ENCODE measurements at places on chromosomes 7 and 10.

DNA sequence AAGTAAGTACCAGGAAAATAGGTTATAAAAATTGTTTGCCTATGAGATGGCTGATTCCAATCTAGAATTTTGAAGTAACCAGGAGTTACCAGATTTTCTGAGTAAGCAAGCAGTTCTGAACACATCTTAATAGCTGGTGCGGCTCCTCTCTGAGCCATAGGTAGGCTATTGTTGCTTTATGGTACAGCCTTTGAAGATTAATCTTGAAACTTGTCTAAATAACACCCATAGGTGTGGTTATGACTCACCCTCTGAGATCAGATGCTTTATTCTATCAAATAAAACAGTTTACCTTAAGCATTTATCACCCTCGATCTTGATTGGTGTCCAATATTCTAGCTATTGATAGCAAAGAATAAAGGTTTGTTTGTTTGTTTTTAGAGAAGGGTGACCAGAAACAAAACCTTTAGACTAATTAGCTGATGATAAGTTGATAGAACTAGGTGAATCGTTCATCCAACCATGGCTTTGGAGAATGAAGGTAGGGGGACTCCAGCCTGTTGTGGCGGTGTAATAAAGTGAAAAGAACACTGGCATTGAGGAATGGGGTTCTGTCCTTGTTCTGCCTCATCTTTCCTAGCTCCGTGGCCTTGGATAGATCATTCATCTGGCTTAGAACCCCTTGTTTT is 72.2 kb downstream of the VTI1A start:
- peak; percentile 79 for DNase-seq

DNA sequence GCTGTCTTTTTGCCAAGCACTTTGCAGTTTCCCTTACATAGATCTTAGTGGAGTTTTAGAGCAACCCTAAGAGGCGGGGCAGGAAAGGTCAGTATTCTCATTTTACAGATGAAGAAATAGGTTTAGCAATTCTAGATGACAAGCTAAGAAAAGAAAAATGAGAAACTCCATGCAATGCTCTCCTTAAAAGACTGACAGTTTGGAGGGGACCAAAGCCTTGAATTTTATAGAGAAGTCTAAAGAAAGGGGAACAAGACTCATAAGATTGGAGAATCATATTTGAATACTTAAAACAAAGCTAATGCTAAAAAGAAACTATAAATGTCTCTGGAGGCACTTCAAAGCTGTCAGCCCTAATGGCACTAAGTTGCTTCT is 19.6 kb downstream of the CEP55 start:
- no peak for DNase-seq

DNA sequence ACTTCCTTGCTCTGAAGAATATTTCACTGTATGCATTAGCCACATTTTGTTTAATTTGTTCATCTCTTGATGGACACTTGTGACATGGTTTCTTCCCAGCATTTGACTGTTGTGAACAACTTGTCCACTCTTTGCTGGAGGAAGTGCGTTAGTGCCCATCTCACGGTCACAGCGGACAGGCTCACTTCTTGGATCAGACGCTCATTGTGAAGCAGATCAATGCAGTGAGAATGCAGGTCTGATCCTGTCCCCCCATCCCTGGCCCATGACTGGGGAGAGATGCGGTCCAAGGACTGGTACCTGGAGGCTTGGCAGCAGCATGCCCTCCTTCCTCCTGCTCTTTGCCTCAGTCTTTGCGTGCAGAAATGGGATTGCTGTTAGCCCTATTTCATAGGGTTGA is 41.5 kb downstream of the DOCK1 start:
- no peak for DNase-seq

DNA sequence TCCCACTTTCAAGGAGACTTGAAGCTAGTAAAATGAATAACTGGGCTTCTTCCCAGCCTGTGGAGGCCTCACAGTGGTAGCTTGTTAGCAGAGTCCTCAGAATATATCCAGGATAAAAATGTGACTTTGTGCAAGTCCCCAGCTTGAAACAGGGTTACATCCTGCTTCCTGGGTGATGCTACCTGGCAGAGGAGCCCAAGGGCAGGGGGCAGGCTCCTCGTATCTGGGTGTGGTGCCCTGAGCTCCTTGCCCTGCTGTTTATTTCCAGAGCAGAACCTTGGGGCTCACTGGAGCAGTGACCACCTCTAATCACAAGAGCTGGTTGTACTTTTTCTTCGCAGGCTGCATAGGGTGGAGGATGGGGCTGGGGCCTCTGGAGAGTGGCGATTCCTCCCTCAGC is 94.8 kb downstream of the GRK5 start:
- no peak for DNase-seq

GRCh38 chr7:137909042-137909441 is 62.3 kb upstream of the DGKI start:
- no peak for DNase-seq

GRCh38 chr7:138829335-138829734 is 31.3 kb upstream of the ATP6V0A4 start:
- DNase-seq: no peak

- DNase-seq: no peak
These were observed 13.8 kb upstream of the POT1 start for GRCh38 chr7:124943472-124943871.

- DNase-seq: no peak
These were observed 132.0 kb downstream of the CFAP58 start for GRCh38 chr10:104485632-104486031.

DNA sequence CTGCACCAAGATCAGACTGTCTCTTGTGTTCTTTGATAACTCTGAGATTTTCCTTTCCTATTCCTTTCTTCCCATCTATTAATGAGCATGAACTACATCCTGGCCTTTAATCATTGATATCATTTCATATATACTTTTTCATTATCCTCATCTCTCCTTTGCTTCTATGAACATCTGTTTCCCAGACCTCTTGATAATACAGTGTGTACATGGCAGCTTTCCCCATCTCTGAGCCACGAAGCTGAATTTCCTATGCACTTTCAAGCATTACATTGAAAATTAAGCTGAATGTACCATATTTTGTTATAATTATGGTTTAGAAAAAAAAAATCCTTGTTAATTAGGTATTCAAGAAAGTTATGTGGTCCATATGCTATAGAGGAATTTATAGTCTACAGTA is 60.9 kb upstream of the CREB5 start:
- no peak for DNase-seq

GRCh38 chr7:23469150-23469960 is 936 bp downstream of the IGF2BP3 start:
- no peak for DNase-seq

DNA sequence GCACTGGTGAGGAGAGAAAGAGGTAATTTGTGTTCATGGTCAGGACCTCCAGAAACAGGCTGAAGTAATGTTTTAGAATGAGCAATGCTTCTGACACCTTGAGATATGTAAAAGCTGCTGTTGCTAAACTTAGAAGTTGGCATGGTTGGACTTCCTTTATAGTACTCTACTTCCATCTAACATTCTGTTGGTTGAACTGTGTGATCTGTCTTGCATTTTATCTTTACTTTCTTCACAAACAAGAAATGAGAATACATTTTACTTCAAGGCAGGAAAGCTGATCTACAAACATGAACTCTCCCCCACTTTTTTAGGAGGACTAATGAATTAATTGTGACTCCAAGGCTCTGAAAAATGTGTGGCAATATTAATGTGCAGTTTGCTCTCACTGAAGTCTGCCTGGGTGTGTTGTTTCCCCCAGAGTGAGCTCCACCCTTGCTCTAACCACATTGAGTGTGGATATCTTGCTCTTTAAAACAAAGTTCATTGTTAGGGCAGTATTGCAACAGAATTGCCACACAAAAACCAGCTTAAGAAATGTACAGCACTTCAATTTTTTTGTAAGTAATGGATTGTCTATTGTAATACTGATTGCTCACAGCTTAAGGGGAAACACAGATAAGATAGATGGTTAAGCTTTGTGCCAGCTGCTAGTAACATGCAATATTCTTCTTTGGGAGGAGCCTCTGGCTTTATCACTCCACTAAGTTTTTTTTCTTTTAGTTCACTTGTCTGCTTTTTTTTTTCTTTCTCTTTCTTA is 69.0 kb downstream of the ADD3 start:
- DNase-seq: peak; percentile 63

DNA sequence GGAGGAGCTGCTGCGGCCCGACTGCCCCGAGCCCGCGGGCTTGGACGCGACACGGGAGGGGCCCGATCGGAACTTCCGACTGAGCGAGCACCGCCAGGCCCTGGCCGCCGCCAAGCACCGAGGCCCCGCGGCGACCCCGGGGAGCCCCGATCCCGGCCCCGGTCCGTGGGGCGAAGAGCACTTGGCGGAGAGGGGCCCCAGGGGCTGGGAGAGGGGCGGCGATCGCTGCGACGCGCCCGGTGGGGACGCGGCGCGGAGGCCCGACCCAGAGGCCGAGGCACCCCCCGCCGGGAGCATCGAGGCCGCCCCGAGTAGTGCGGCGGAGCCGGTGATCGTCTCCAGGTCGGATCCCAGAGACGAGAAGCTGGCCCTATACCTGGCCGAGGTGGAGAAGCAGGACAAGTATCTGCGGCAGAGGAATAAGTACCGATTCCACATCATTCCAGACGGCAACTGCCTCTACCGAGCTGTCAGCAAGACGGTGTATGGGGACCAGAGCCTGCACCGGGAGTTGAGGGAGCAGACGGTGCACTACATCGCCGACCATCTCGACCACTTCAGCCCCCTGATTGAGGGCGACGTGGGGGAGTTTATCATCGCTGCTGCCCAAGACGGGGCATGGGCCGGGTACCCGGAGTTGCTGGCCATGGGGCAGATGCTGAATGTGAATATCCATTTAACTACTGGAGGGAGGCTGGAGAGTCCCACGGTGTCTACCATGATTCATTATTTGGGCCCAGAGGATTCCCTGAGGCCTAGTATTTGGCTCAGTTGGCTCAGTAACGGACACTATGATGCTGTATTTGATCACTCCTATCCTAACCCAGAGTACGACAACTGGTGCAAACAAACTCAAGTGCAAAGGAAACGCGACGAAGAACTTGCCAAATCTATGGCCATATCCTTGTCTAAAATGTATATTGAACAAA is 1.4 kb downstream of the OTUD1 start:
- peak; percentile 34 for DNase-seq

DNA sequence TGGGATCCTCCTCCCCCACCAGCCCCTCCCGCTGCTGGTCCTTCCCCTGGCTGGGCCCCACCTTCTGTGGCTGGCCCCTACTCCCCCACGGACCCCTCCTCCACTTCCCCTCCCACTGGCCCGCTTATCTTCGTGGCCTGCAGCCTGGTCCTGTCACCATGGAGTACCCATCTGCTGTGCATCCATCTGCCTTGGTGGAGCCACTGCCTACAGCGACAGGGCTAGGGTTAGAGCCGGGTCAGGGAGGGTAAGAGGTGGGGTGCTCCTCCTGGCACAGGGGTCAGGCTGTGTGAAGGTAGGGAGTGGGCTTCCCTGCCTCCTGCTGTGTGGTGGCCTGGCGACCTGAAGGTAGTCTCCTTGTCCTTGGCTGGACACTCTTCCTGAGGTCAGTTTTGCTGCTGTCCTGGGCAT is 5.2 kb downstream of the ADCY1 start:
- no peak for DNase-seq

DNA sequence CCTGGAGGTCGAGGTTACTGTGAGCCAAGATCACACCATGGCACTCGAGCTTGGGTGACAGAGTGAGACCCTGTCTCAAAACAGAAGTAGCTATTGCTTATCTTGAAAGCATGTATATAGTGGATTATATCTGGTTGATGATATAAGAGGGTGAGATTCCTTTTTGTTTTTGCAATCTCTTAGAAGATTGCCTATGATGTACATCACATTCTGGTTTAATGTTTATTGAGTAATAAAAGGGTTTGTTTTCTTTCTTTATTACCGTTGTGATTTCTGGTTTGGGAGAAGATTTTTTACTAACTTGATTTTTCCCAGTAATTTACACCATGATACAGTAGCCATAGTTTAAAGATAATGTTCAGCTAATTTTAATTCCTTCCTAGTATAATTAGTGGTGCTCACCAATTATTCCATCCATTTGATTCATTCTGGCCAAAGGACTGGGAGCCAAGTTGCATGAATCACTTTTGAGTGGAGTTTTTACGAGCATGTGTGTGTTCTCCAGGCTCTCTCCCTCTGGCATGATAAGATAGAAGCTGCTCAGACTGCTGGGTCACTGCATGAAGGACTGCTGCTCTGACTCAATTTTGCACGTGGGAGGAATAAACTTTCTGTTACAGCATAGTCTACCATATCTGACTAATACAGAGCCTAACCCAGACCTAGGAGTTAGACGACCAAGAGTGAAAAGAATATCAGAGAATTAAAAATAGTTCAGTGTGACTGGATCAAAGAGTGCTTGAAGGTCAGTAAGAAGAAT is 13.5 kb upstream of the TSPAN13 start:
- peak; percentile 37 for DNase-seq

DNA sequence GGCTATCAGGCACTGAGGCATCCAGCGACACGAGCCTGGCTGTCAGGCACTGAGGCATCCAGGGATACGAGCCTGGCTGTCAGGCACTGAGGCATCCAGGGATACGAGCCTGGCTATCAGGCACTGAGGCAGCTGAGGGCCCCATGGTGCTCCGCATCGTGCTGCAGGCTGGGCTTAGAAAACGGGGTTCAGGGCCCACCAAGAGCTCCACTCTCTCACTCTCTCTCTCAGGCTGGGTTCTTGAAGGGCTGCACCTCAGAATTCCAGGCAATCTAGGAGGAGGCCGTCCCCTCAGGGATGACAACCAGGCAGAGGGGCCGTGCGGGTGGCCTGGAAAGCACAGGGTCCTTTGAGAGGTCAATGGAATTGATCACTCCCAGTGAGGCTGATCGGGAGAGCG is 69.0 kb downstream of the CFAP46 start:
- DNase-seq: no peak

- DNase-seq: no peak
These were observed 433.5 kb upstream of the CELF2 start for GRCh38 chr10:10584161-10584560.

- DNase-seq: no peak
These were observed 9.1 kb upstream of the SCART1 start for GRCh38 chr10:133444342-133445267.

GRCh38 chr10:94093286-94093905 is 99.7 kb downstream of the PLCE1 start:
- DNase-seq: no peak

DNA sequence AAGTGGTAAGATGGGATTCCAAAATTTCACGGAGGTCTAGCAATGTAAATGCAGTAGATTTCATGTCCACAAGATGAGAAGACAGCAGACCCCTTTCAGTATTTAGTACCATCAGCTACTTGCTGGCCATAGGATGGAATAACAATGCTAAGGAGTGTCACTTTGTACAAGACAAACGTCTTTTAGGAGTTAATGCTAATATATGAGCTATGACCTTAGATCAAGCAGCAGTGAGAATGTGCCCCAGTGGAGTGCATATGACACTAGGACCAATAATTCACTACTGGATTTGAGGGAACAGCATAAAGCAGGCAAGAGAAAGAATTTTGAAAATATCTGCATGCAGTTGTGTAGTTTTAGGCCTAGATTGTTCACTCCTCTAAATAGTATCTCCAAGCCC is 182.8 kb upstream of the ZNF804B start:
- no peak for DNase-seq

- peak; percentile 20 for DNase-seq
These were observed 448 bp upstream of the SRPK2 start for GRCh38 chr7:105389088-105389650.

Measured in activated CD4-positive, alpha-beta T cell treated with anti-CD3 and anti-CD28 coated beads, Interleukin-2, amount 50 U/mL, for 16 hours (primary cell).